ENCODE measurements at places on chromosomes 13 and 19. TPM values are rescaled to one million over a fixed set of nuclear protein-coding genes. Genes with fewer than 3 reads are reported as not detected.

ZNF490 gene
- total RNA-seq: 5.2 TPM

VSTM2B gene
- total RNA-seq: not detected

GPR12 gene
- not detected for total RNA-seq

LIM2 gene
- total RNA-seq: not detected

ICAM1 gene
- total RNA-seq: 6.8 TPM

ANKRD27 gene
- 19.3 TPM for total RNA-seq

FAM216B gene
- total RNA-seq: not detected

CALR3 gene
- under 0.01 TPM for total RNA-seq

CLDND2 gene
- not detected for total RNA-seq

TTC9B gene
- total RNA-seq: not detected

COG6 gene
- total RNA-seq: 24.0 TPM

BRCA2 gene
- total RNA-seq: 2.6 TPM

ZNF841 gene
- 19.8 TPM for total RNA-seq

RFPL4A gene
- total RNA-seq: 0.52 TPM

PSG3 gene
- total RNA-seq: not detected

NRTN gene
- total RNA-seq: not detected

CRX gene
- not detected for total RNA-seq

PSG2 gene
- total RNA-seq: not detected

CLC gene
- 5.7 TPM for total RNA-seq

All from skeletal muscle tissue (tissue), 5 donors.